ENCODE measurements at places on chromosomes 2 and 18.

DNA sequence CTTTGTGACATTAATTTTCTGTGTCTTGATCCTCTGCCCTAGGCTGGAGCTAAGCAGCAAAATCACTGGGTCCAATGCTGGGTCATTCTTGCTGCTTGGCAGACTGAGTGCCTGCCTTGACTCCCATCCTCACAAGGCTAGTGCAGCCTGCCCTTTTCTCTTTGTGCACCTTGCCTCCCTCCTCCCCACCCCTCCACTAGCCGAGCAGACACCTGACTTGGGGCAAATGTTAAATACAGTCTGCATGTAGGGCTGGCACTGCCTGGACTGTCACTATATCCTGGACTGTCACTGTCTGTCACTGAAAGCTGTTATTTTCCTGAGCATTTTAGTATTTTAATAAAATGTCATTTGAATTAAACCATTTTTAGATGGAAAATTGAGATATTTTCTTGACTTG lies 33.4 kb downstream of the MAPRE2 start:
- no peak for DNase-seq

GRCh38 chr2:28547906-28548600 lies 52.2 kb downstream of the PLB1 start:
- no peak for DNase-seq

DNA sequence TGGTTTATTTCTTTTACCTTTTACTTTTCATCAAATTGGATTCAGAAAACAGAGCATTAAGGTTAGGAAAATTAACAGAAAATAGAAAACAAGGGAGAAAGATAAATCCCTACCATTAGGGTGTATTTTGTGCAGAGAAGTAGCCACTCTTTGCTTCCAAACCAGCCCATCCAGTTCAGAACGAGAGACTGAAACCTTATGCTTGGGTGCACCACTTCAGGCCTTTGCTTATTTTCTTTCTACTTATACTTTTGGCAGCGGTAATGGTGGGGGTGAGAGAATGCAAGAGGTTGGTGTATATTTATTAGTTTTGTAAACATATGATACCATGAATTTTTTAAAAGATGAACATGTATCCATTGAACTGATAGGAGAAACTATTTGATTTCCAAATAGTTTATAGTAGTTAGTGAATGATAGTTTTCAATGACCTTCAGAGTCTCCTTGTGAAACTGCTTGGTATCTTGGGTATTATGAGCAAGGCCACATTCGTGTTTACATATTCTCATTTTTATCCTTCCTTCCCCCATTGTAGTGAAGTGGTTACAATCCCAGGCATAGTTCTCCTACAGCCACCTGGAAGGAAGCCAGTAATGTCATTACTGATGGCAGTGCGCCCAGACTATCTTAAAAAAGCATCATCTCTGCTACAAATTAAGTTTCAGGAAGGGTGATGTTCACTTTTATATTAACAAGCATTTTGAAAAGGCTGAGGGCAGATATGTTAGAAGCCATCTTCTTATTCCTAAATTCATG lies 60.8 kb downstream of the MFSD6 start:
- DNase-seq: no peak

GRCh38 chr2:196759378-196759706 lies 40.1 kb downstream of the GTF3C3 start:
- no peak for DNase-seq

- DNase-seq: no peak
Measured at GRCh38 chr2:85938456-85938855, 49.7 kb upstream of the ST3GAL5 start.

- no peak for DNase-seq
Measured at GRCh38 chr2:211270257-211270656, 713.9 kb downstream of the CPS1 start.

DNA sequence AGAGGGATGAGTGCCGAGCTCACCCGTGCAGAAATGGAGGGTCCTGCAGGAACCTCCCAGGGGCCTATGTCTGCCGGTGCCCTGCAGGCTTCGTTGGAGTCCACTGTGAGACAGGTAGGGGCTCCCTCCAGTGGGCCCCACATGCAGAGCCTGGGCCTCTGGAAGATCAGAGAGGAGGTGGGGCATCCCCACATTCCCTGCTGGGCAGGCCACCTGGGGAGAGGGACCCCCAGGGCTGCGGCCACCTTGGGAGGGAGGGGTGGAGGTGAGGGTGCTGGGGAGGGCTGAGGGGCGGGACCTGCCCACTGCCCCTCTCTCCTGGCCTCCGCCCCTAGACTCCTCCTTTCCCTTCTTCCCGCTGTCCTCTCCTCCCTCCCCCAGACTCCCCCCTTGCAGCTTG lies 38.5 kb downstream of the MTERF4 start:
- DNase-seq: no peak

- no peak for DNase-seq
Measured at GRCh38 chr2:230925879-230926765, 1.1 kb upstream of the GPR55 start.

- DNase-seq: no peak
Measured at GRCh38 chr18:69980982-69981804, 33.5 kb upstream of the CD226 start.

GRCh38 chr2:233451950-233452349 lies 97.7 kb downstream of the DGKD start:
- DNase-seq: no peak

- DNase-seq: no peak
Measured at GRCh38 chr18:39366656-39367055, 1801.1 kb upstream of the CELF4 start.

All from stimulated activated CD4-positive, alpha-beta T cell treated with anti-CD3 and anti-CD28 coated beads, TNF-alpha, amount 100 ng/mL, for 1 hour (primary cell).